ENCODE measurements at places on chromosomes 4 and X. TPM values are rescaled to one million over a fixed set of nuclear protein-coding genes. Genes with fewer than 3 reads are reported as not detected.

The HMGB3 gene
- total RNA-seq: 251 TPM

The ATP2B3 gene
- 0.21 TPM for total RNA-seq

The SAGE1 gene
- total RNA-seq: not detected

The CENPVL2 gene
- not detected for total RNA-seq

The UBE2A gene
- total RNA-seq: 110 TPM

The EDA gene
- 0.23 TPM for total RNA-seq

The GAGE13 gene
- total RNA-seq: not detected

The BST1 gene
- 3.0 TPM for total RNA-seq

The ACSL4 gene
- 55.2 TPM for total RNA-seq

The HOPX gene
- not detected for total RNA-seq

DNA sequence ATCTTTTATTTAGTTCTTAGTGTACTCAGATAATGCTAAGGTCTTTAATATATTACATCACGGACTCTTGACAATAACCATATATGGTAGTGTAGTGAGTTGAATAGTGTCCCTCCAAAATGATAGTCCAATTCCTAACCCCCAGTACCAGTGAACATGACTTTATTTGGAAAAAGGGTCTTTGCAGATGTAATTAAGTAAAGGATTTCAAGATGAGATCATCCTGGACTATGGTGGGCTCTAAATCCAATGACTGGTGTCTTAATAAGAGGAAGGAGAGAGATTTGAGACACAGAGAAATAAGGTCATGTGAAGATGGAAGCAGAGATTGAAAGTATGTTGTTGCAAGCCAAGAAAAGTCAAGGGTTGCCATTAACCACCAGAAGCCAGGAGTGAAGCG is 236.5 kb upstream of the DIPK2B start:
- DNase-seq: no peak

DNA sequence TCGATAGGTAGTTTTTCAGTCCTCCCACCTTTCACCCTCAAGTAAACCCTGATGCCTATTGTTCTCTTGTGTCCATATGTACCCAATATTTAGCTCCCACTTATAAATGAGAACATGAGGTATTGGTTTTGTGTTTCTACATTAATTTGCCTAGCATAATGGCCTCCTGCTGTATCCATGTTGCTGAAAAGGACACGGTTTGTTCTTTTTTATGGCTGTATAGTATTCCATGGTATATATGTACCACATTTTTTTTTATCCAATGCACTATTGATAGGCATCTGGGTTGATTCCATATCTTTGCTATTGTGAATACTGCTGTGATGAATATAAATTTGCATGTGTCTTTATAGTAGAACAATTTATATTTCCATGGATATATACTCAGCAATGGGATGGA is 199.2 kb downstream of the RAB28 start:
- no peak for DNase-seq

GRCh38 chr4:69716654-69717053 is 43.8 kb downstream of the SULT1B1 start:
- DNase-seq: no peak

GRCh38 chr4:14856062-14856933 is 146.0 kb upstream of the CPEB2 start:
- peak; percentile 55 for DNase-seq

DNA sequence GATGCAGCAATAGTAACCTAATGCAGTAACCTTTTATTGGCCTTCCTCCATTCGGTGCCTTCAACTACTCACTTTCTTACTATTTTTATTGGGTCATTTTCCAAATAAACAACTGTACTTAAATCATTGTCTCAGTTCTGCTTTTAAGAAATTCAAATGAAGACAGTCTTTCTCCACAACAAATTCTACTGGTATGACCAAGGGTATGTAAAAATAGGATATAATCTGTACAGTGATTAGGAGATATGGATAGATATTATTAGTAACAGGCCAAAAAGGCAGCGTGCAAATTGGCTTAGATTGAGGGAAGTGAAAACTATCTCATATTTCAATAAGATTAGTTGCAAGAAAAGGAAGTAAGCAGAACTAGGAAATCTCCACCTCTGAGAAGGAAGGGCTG is 177.4 kb upstream of the PPP1R2C start:
- no peak for DNase-seq

DNA sequence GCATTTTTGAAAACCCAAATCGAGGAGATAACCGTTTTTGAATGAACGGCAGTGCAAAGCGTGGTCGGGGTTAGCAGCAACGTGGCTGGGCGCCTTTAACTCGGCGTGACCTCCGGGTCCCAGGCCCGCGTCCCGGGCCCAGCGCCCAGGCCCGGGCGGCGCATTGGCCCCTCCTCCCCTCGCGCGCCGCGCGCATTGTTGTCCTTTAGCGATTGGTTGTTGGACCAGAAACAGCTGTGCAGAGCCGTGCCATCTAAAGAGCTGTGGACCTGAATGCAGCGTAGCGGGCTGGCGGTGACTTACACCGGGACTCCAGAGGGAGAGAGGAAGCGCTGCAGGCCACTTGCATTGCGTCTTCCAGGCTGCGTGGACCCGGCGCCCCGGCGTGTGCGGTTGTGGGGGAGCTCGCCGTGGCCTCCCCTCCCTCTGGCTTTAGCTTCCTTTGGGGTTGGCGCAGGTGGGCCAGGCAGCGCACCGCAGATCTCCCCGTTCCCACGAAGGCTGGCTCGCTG is at the start of gene STOX2:
Gene STOX2 (plus strand): TSS at position 227 of the 512 bp plus-strand sequence. CDS start 1,484 bp downstream, outside the sequence.
- no peak for DNase-seq

- DNase-seq: no peak
Measured at GRCh38 chr4:87451537-87451936, 29.2 kb downstream of the NUDT9 start.

- DNase-seq: no peak
Measured at GRCh38 chr4:162285753-162286152, 122.0 kb upstream of the FSTL5 start.

- DNase-seq: no peak
Measured at GRCh38 chr4:137359691-137360315, 172.5 kb downstream of the PCDH18 start.

DNA sequence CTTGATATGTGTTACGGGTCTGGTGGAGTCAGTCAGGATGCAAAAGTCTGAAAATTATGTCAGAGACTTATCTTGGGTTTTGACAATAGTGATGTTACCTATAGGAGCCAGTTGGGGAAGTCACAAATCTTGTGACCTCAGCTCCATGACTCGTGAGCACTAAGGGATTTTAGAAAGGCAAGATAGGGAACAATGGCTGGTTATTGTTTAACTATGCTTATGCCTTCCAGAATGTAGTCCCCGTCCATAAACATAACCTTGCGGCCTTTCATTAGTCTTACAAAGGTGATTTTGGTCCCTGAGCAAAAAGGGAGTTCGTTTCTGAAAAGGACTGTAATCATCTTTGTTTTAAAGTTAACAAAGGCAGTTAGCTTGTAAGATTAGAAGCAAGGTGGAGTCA is 23.9 kb upstream of the GATB start:
- no peak for DNase-seq

DNA sequence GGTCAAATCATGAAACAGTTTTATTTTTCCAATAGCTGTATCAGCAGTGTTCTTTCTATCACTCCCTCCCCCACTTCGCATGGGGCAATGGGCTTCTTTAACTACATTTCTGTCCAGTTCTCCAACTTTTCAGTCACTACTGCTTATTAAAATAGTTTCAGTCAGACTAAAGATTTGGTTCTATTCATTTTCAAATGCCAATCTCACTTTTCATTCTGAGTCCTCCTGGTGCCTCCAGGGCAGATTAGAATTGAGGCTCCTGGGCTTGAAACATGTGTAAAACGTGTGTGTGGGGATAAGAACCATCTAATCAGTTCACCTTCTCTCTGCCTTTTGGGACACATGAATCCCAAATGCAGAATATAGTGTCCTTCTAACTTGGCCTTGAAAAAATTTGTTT is 3.5 kb upstream of the BEX3 start:
- DNase-seq: no peak

DNA sequence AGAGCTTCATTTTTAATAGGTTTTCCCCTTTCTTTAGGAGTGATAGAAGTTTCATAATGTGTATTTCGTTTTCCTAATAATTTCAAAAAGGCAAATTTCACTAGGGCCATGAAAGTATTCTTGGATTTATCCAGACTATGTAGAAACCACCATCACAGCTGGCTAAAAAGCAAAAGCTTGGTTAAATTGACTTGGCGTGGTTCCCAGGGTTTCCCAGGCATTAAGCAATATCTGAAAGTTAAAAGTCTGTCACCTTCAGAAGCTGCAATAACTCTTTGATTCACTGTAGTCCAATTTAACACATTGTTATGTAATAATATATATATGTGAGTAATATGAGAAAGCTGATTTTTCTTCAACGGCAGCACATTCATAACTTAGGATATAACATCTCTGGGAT is 38.3 kb downstream of the NDNF start:
- DNase-seq: no peak

- DNase-seq: no peak
Measured at GRCh38 chr4:17065821-17066220, 167.4 kb upstream of the LDB2 start.

GRCh38 chrX:8341814-8342590 is 122.6 kb upstream of the VCX3B start:
- no peak for DNase-seq

DNA sequence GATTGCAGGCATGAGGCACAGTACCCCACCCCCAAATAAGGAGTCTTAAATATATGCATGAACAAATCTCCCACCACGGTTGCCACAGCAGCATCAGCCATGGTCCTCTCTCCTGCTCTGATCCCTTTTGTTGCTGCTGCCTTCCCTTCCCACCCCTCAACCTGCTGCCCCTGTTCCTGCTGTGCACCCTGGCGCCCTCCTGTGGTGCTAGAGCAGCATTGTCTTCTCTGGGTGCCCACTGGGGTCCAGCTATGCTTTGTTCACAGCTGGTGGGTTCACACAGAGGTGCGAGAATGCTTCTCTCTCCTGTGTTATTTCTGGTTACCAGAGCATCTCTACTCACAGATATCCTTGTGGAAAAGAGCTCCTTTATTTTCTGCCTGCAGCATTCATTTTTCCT is 116.2 kb downstream of the GATB start:
- no peak for DNase-seq

GRCh38 chrX:70292788-70293187 is 2.9 kb downstream of the KIF4A start:
- DNase-seq: no peak

DNA sequence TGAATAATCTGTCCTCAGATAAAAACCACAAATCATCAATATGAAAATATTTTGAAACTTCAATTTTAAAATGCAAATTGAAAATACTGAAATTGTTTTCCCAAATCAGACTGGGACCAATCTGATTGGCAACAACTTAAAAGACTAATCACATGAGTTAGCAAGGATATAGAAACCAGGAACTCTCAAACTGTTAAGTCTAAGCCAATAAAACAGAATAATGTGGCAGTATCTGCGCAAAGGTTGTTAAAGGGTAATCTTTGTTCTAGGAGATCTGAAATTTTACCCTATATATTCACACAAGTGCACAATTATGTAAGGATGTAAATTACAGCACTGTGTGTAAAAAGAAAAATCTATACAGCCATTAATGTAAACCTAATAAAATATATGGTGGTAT is 29.7 kb downstream of the EIF4E start:
- DNase-seq: no peak

DNA sequence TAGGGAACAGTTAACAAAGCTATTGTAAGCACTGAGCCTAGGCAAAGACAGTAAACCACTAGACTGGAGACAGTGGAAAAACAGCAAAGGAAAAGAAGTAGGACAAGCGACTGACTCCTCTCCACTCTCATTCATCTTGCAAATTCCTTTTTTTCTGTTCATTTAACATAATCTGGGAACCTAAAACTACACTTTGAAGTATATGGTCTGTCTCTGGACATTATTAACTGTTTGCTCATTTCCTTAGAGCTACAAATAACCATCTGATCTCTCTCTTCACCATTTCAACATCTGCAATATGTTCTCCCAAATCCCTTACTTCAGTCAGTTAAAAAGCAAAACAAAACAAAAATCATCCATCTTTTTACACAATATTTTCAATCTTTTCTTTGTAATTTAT is 642 bp downstream of the HMGN5 start:
- no peak for DNase-seq

GRCh38 chr4:17492058-17492741 is 19.7 kb downstream of the QDPR start:
- DNase-seq: no peak

GRCh38 chr4:79599691-79600090 is 191.7 kb upstream of the GK2 start:
- no peak for DNase-seq

GRCh38 chrX:100979881-100980607 is 10.5 kb downstream of the ARL13A start:
- DNase-seq: no peak

- DNase-seq: peak; percentile 77
Measured at GRCh38 chrX:134886002-134886596, 104.7 kb upstream of the SMIM10 start.

Measured in Panc1 (cell line).